ENCODE measurements at places on chromosomes 7 and 10.

- DNase-seq, result no peak
Measured at GRCh38 chr7:140877249-140877524, 47.5 kb downstream of the BRAF start.

DNA sequence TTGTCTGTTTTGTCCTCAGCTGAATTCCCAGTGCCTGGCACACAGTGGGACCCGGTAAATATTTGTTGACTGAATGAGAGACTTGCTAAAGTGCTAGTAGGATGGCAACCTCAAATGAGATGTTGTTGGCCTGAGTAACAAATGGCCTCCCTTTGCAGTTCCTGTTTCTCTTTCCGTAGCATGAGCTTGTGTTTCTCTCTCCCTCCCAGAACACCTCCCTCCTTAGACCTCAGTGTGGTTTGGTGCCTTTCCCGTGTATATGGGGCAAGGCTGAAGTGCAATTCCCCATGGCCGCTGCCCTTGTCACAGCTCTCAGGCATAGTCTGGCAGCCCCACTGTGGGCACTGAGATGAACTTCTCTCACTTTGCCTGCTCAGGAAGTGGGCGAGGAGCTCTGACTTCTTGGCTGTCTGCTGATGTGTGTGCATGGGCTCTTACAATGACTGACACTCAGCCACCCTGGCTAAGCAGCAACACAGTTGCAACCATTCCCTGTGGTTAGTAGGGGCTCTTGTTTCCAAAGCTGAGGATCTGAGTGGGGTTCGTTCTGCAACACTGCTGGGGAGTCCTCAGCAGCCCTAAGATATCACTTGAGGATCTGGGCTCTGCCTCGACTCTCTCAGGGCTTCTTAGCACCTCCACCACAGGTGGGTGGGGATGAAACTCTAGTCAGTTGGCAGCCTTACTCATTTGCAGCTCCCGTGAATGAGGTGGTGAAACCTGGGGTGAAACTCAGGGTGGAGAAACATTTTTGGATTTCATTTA lies 136.1 kb downstream of the ICA1 start:
- peak; percentile 78 for DNase-seq

GRCh38 chr7:3149231-3149995 lies 105.7 kb upstream of the CARD11 start:
- no peak for DNase-seq

DNA sequence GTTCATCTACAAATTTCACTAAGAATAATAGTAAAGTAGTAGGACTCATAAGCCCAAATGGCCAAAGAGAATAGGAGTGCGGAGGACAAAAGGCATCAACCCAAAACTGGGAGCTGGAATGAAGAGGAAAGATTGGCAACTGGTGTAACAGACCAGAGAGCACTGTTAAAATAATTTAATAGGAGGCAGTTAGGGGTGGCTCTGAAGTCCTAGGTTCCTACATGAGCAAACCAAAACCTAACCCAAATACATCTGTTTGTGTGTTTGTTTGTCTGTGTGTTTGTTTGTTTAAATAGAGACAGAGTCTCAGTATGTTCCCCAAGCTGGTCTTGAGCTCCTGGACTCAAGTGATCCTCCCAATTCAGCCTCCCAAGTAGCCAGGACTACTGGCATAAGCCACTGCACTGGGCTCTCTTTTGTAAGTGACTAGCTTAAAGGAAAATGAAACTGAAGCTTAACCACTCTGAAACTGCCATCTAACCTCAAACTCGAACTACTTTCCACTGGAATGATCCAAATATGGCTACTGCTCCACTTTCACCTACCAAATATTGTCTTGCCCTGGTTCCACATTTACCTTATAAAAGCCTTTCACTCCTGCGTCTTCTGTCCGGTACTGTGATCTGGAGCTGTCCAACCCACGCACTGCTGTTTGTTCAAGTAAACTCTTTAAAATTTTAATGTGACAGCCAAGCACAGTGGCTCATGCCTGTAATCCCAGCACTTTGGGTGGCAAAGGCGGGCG lies 94.9 kb downstream of the AKR1D1 start:
- DNase-seq, result no peak

DNA sequence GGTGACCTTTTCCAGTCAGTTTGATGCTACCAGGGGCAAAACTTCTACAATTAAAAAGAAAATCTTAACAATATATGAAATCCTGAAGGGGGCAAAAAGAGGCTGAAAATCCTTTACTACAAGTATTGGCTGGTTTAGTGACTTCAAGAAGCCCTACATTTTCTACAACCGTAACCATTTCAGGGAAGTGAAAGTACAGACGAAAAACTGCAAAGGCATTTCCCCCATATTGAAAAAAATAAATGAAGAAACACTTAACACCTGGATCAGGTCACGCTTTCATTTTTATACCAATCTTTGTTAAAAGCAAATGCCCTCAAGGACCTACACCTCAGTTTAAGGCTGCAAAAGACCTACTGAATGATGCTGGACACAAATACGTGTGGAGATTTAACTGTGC lies 38.6 kb downstream of the IL6 start:
- DNase-seq, result no peak

DNA sequence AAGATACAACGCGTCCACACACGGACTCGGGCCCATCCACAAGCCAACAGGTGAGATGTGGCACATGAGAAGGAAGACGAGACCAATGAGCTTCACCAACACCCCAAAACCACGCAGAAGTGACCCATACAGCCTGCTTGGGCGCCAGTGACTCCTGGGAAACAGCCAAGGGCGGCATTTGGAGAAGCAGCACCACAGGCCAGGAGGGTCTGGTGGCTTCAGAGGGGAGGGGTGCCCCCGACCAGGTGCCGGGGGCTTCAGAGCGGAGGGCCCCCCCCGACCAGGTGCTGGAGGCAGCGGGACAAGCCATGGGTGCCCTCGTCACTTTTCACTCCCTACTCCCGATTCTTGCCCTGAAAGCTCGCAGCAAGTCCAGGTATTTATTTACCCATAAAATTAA lies 140.1 kb downstream of the DIP2C start:
- no peak for DNase-seq

DNA sequence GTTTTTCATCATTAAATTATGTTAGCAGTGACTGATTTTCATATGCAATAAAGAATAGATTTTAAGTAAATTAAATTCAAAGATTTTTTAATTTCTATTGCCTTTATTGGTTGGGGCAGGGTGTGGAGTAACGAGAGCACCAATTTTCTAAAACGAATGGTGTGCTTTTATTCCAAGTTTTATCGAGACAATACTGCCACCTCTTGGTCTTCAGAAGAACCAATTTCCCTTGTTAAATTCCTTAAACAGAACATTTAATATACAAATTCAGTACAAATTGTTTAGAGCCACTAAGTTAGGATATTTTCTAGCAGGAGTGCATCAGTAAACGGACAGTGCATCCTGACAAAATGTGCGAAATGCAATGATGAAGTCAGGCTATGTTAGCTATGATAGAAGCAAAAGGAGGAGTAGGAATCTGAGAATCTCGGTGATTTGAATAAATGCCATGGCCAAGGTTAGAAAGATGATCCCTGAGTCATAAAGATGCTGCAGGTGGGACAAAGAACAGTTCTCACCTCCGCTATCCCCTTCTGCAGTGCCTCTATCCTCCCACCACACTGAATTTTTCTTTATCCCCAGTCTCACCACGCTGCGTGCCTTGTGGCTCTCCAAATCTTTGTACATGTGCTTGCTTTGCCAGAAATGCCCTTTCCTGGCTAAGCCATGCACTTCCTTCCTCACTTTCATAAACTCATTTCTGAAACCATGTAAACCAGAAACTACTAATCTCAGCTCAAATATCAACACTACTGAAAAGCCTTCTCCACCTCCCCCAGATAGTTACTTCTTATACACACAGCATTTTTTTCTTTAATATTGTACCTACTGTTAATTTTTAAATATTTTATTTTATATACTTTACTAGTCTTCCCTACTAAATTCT lies 31.9 kb upstream of the AGBL3 start:
- DNase-seq, result no peak

GRCh38 chr10:88527245-88527644 lies 55.9 kb downstream of the RNLS start:
- no peak for DNase-seq

- DNase-seq, result no peak
Measured at GRCh38 chr10:58512491-58513187, at the start of gene BICC1. TSS of gene BICC1 (plus strand) at chr10:58512872. CDS start at chr10:58513144, 272 bp downstream.

DNA sequence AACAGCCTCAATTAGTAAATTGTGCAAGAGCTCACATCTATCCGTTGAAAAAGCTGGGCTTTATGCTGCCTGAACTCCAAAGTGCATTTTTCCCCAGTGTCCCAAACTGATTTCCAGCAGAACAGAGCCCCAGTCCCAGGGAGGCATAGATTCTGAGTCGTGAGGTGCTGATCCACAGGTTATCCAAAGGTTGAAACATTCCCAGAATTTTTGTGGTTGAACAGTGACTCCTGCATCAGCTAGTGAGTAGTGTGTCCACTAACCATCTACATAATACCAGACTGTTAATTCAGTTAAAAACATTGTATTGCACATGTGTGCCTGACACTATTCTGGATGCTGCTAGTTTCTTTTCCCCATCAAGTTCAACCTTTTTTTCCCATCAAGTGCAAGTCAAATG lies 761.5 kb downstream of the GATA3 start:
- no peak for DNase-seq

DNA sequence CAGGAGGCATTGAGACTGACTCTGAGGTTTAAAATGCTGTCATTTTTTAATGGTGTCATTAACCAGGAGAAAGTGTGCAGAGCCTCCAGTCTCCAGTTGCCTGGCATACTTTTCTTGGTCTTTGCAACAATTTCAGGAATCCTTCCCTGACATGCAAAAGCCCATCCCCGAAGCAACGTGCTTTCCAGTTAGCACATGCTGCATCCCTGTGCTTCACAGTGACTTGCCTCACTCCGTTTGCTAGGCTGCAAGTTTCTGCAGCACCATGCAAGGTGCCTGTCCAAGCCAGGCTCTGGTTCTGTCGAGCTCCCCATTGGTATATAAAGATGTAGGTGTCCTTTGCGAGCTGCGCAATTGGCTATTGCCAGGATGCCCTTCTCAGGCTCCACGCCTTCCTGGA lies 135.0 kb downstream of the GALNT17 start:
- DNase-seq, result no peak

- no peak for DNase-seq
Measured at GRCh38 chr10:94011296-94011695, 17.6 kb downstream of the PLCE1 start.
